ENCODE measurements at places on chromosomes 3 and 15.

GRCh38 chr3:124529826-124530571 is 200.3 kb upstream of the UMPS start:
- DNase-seq = no peak

GRCh38 chr3:18870642-18871041 is 277.7 kb upstream of the KCNH8 start:
- DNase-seq = no peak

DNA sequence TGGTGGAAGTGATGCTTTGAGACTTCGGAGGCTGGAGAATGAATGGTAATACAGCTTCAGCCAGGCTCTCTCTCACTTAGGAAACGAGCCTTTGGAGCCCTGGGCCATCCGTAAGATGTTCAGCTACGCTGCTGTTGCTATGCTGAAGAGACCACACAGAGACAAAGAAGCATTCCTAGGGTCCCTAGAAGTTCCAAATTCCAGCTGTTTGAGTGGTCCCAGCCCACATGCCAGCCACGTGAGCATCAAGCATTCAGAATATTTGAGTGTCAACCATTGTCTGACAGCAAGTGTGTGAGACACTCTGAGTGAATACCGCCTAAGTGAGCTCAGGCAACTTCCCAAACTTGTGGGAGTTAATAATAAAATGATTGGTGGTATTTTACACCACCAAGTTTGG is 212.9 kb downstream of the CD47 start:
- no peak for DNase-seq

- DNase-seq = no peak
Measured at GRCh38 chr3:13852638-13853009, 27.2 kb downstream of the WNT7A start.

- no peak for DNase-seq
Measured at GRCh38 chr15:37794947-37795346, 139.5 kb upstream of the TMCO5A start.
